Activated CD4-positive, CD25-positive, alpha-beta regulatory T cell (primary cell): ENCODE measurements at places on chromosomes 5 and 9.

DNA sequence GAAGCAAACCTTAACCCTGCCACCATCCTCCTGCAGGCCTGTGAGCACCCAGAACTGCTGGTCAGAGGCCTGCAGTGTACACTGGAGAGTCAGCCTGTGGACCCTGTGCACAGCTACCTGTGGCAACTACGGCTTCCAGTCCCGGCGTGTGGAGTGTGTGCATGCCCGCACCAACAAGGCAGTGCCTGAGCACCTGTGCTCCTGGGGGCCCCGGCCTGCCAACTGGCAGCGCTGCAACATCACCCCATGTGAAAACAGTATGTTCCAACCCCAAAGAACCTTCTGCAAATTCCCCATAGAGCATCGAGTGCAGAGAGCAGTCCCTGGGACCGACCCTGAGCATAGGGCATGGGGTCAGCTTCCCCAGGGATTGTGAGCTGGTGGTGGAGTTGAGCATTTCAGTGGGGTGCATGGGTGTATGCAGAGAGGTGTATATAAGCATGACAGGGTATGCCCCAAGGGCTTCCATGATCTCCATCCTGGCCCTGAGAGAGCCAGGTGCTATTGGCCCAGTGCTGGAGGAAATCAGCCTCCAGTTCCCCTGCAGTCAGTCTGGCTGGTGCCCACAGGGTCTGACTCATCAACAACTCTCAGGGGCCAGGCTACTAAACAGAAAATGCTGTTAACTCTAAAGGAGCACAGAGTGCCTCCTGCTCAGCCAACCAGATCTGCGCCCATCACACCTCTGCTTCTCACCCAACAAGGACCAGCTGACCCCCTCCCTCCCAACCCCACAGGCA is 126.2 kb downstream of the SAXO1 start:
- DNase-seq: no peak

GRCh38 chr9:17878810-17879370 is 300.0 kb downstream of the SH3GL2 start:
- no peak for DNase-seq

- DNase-seq: no peak
These were observed 95.8 kb downstream of the LMNB1 start for GRCh38 chr5:126872561-126873354.

- no peak for DNase-seq
These were observed 121.8 kb upstream of the SPIN1 start for GRCh38 chr9:88266416-88266815.

DNA sequence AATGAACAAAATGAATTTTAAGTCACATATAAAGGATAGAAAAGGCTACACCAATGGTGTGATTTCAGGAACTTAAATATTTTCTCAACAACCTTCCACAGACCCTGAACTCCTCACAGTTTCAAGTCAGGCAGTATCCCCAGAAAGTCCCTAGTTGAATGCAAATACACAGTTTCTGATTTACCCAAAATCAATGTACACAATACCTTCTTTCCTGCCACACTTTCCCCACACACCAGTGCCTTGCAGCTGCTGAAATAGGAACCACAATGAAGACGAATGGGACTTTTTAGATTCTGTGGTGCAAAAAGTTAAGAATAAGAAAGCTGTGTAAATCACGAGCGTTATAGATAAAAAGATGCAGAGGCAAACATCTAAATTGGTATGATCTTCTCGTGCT is 552.4 kb upstream of the MEF2C start:
- no peak for DNase-seq

DNA sequence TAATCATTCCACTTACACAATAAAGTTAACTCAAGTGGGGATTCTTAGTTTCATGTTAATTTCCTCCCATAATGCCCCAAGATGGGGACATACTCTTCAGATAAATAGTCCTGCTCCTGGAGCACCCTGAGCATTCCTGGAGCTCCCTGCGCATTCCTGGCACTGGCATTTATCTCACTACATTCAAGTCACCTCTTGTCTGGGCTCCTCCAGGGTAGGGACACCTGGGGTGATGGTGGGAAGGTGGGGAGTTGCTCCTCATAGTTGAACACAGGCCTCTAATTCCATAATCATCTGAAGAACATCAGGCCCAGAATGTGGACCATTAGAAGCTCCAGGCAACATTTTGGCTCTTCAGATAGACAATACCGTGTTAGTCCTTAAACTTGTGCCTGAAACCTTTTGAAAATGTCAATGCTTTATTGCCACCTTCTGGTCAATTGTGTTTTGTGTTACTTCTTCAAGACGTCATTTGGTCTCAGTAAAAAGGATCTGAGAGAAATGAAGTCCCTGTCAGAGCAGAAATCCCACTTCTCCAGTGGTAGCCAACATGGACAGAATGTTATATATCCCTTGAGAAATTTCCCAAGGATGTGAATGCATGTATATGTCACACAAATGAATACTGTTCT is 14.2 kb upstream of the AGGF1 start:
- DNase-seq: no peak

GRCh38 chr9:127104581-127105311 is 17.7 kb downstream of the ANGPTL2 start:
- DNase-seq: no peak

- DNase-seq: no peak
These were observed 8.7 kb upstream of the IRX4 start for GRCh38 chr5:1891391-1891790.
